ENCODE measurements at places on chromosomes 12 and 14.
A peak's percentile ranks its signal among the peaks of the same experiment; 100 is the strongest.

- H3K36me3 ChIP-seq = no peaks in the 10 kb centered on the region
- DNase-seq = no peak
- no peaks in the 10 kb centered on the region for H3K4me1 ChIP-seq
- H3K4me3 ChIP-seq = no peak overlapping the region
- peaks cover 6% of the 10 kb centered on the region for H3K27me3 ChIP-seq
Observed at GRCh38 chr12:75207338-75208083, 2.1 kb downstream of the KCNC2 start.

DNA sequence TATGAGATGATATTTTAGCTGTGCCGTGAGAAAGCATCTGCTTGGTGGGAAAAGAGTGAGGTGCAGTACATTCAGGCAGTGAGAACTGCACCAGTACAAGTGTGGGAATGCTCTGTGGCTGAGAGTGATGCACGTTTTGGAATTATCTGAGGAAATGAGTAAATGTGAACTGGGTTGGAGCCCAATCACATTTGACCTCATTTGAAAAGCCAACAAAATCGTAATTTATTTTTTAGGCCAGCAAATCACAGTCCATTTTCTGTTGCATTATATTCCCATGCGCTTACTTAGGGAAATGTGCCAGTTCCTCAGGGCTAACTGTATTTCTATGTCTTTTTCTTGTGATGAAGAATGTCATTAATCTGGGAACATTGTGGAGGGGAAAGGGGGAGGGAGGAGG lies 77.3 kb downstream of the SNAPC1 start:
- H3K27me3 ChIP-seq = no peaks in the 10 kb centered on the region
- no peak overlapping the region for H3K27ac ChIP-seq
- no peak overlapping the region for H3K4me3 ChIP-seq
- no peak for DNase-seq
- no peaks in the 10 kb centered on the region for H3K4me1 ChIP-seq

DNA sequence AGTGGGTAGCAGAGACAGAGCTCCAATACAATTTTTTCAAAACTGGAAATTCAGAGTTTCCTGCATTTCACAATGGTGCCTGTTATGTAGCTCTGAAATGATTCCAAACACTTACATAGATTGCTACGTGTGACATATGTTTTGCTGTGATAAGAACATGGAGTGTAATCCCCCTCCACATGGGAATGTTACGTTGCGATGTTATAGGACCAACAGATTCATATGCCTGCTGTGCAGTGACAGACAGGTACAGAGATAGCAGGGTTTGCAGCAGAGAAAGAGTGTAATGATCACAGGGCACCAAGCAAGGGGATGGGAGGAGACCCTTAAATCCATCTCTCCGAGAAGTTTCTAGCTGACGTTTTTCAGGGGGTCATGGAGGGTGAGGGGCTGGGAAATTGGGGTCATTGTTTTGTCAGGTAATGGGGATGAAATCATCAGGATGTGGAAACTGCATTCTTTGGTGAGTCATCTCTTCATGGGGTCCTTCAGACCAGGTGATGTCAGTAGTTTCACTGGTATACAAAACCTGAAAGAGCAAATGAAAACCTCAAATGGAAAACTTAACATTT lies 76.6 kb upstream of the OSBPL8 start:
- no peaks in the 10 kb centered on the region for H3K27me3 ChIP-seq
- no peaks in the 10 kb centered on the region for H3K4me1 ChIP-seq
- no peak overlapping the region for H3K4me3 ChIP-seq
- no peak overlapping the region for H3K27ac ChIP-seq

DNA sequence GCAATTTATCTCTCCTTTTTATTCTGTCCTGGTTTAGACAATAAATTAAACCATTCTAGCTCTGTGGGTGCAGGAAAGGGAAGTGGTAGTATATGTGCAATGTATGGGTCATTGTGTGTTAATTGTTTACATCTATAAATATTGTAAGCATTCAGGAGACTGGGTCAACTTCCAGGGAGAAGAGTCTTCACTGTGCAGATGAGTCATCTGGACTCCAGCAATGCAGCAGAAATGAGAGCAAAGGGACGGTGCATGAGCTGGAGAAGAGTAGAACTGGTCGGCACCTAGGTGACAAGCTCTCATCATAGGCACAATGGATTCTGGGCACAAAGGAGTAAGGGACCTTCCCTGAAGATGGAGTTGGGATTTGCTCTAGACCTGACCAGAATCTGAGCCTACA lies 211.1 kb upstream of the DAAM1 start:
- H3K36me3 ChIP-seq = no peaks in the 10 kb centered on the region
- DNase-seq = no peak
- H3K4me1 ChIP-seq = no peaks in the 10 kb centered on the region
- no peak overlapping the region for H3K4me3 ChIP-seq
- H3K27ac ChIP-seq = no peak overlapping the region
- H3K27me3 ChIP-seq = no peaks in the 10 kb centered on the region

- peaks cover 2% of the 10 kb centered on the region for H3K36me3 ChIP-seq
- H3K27me3 ChIP-seq = no peaks in the 10 kb centered on the region
- H3K4me1 ChIP-seq = no peaks in the 10 kb centered on the region
- DNase-seq = no peak
- no peak overlapping the region for H3K27ac ChIP-seq
- no peak overlapping the region for H3K4me3 ChIP-seq
Observed at GRCh38 chr12:46237371-46238045, 31.3 kb downstream of the SLC38A1 start.

DNA sequence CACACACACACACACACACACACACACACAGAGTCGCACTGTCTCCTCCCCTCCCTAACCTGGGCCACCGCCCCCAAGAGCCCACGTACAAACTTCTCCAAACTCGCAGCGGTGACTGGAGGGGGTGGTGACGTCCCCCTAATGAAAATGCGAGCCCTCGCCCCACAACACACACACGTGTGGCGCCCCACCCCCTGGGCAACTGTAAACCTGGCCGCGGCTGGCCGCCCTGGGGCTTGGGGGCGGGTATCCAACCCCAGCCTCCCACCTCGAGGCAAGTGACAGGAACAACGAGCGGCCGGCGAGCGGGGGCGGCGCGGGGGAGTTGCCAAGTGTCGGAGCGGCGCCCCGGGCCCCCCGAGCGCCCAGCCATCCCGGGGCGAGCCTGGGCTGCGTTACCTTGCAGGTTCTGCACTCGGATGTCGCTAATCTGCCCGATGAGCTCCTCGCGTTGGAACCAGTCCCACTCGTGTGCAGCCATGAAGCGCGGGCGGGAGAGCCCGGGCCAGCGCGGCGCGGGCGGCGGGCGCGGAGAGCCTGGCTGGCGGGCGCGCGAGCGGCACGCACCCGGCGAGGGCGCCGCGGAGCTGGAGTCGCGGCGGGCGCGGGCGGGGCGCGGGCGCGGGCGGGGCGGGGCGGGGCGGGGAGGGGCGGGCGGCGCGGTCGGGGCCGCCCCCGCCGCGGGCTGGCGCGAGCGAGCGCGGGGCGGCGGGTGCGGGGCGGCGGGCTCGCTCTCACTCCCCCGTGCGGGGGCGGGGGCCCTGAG lies at the start of gene CLMN:
Gene CLMN (minus strand): TSS at position 597 of the 766 bp plus-strand sequence. CDS start 116 bp downstream, at position 481.
- no peaks in the 10 kb centered on the region for H3K27me3 ChIP-seq
- no peak within 1 kb of the TSS for H3K27ac ChIP-seq
- H3K4me1 ChIP-seq = no peaks in the 10 kb centered on the region
- no peaks in the 10 kb centered on the region for H3K36me3 ChIP-seq
- peak within 1 kb of the TSS; percentile 81 for H3K4me3 ChIP-seq
